Endothelial cell (in vitro differentiated cells): ENCODE measurements at places on chromosomes 13 and 19.

DNA sequence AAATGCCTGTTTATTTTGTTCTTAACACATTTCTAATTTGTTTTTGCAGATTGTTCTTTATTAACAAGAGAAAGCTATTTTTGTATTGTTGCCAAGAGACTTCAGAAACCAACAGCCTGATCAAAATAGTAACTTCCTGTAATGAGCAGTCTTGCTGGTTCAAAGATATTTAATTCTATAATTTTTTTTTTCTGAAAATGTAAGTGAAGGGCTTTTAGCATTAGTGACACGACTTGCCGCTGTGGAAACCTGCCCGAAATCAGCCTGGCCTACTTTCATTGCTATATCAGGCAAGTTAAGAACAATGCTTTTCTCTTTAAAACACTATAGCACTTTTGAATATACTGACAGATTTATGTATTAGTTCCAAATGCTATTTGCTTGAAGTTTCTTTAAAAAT, 374.3 kb downstream of the EFNB2 start:
- DNase-seq, result no peak

- DNase-seq, result no peak
Observed at GRCh38 chr13:47865883-47866282, 135.2 kb downstream of the SUCLA2 start.

GRCh38 chr13:105991622-105992277, 543.7 kb downstream of the EFNB2 start:
- DNase-seq, result no peak

GRCh38 chr19:41911889-41912731, 16.1 kb downstream of the ERFL start:
- no peak for DNase-seq

DNA sequence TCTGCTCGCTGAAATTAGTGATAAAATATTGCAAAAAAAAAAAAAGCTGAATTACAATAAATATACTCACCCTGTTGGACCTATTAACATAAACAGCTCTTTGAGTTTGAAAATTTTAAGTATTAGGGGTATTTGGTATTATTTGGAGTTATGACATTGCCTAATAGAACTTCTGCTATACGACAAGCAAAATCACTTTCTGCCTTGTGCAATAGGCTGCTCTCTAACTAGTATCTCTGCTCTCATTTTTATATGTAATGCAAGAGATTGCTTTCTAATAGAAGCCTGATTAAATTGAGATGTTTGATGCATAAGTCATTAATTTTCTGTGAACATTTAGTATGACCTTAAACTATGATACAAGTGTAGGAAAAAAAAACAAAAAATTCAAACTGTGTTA, 5.3 kb downstream of the RGS9BP start:
- no peak for DNase-seq

DNA sequence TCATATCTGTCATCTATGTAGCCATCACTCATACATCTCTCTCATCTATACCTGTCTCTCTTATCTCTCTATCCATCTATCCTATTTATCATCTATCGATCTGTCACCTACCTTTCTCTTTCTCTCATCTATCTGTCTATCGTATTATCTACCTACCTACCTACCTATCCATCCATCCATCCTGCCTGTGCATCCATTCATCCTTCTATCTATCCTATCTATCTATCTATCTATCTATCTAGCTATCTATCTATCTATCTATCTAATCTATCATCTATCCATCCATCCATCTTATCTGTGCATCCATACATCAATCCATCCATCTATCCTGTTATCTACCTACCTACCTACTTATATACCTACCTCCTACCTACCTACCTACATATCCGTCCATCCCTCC, 44.6 kb upstream of the CYP4F8 start:
- DNase-seq, result no peak

- no peak for DNase-seq
Observed at GRCh38 chr13:95570016-95570415, 17.5 kb downstream of the CLDN10 start.

GRCh38 chr19:18650021-18650390, 13.2 kb downstream of the KLHL26 start:
- DNase-seq, result no peak

GRCh38 chr13:29162638-29163235, 342.6 kb downstream of the MTUS2 start:
- no peak for DNase-seq

- DNase-seq, result no peak
Observed at GRCh38 chr13:32695602-32696250, 109.5 kb downstream of the PDS5B start.

DNA sequence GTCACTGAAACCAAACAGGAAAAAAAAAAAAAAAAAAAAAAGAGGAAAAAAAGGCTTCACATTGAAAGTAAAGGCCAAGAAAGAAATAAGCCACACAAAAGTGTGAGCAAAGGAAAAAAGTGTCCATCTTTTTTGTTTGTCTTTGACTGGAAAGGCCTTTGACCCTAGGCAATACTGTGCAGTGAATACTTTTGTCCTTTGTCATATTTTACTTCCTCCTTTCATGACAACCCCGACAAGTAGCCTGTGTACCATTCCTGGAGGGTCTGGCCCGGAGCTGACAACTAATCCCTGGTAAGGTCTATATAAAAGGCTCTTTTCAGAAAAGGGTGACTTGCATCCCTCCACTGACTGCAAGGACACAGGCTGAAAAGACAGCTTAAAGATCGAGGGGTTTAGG, 12.9 kb upstream of the MICU2 start:
- no peak for DNase-seq

GRCh38 chr19:31303262-31303815, 45.9 kb downstream of the TSHZ3 start:
- DNase-seq, result no peak

DNA sequence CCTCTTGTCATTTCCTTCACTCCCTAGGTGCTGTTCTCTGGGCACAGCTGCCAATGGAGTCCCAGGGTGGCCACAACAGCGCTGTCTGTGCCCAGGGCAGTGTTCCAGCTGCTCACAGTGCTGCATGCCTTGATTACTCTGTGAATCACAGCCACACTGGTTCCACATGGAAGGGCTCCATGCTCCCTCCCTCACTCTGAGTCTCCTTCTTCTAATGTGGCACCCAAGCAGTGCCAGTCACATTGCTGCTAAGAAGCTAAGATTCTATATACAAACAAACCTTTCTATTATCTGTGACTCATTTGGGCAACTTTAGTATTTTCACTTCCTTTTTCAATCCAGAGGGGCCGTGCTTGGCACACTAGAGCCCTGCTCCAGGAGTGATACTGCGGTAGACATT, 248.7 kb downstream of the TDRD3 start:
- no peak for DNase-seq

DNA sequence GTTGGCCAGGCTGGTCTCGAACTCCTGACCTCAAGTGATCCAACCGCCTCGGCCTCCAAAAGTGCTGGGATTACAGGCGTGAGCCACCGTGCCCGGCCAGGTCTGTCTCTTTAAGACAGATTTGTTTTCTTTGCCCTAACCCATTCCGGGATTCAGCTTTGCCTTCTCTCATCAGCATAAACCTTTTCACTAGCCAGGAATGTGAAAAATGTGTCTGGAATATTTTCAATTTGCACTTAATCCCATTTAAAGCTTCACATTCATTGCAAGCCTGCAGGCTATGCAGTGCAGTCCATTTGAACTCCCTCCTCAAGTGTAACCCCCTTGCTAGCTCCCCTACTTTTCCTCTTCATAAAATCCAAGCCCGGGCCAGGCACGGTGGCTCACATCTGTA, 880 bp upstream of the TMEM160 start:
- DNase-seq, result no peak

- DNase-seq, result peak; percentile 33
Observed at GRCh38 chr19:45440873-45441654, 17.3 kb upstream of the ERCC1 start.

DNA sequence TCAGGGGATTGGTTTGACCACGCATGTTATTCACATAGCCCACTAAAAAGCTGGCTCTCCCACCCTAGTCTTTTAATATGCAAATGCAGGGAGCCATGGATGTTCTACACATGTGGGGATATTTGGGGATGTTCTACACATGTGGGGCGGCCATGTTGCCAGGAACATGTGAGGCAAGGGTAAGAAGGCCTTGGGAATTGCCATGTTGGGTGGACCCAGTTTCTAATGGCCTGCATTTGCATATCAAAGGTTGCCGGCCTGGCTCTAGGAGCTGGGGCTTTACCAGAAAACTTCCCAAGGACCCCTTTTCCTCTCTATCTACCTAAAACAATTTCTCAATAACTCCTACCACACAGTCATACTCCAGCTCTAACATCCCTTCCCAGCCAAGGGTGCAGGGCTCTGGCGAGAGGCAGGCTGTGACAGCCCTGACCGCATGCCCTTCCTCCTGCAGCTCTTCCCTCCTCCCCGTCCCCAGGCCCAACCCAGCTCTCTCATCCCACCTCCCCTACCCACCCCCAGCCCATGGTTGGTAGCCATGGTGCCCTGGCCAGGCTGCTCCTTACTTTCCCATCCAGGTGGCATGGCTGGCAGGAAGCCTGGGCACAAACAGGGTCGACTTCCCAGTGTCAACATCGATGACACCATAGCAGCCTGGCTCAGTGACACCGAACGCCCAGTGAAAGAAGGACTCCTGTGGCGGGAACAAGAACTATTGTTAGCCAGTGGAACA, 11.0 kb downstream of the PEPD start:
- no peak for DNase-seq

- no peak for DNase-seq
Observed at GRCh38 chr13:29596064-29596418, 553 bp upstream of the SLC7A1 start.

DNA sequence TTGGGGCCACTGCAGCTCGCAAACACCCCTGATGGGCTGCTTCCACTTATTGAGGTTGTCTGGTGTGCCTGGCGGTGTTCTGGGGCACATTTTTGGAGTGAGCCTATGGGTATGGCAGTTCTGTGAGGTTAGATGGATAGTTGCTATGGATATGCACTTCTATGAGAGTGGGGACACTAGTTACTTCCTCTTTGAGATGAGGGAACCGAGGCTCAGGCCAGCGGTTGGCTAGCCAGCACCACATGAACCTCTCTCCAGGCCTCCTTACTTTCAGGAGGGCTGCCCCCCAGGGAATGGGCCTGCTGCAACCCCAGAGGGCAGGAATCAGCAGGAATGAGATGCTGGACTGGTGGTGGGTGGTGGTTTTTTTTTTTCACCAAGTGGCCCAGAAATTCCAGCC, 13.5 kb upstream of the PRR19 start:
- DNase-seq, result no peak

GRCh38 chr13:20696073-20696472, 7.4 kb upstream of the IL17D start:
- no peak for DNase-seq

DNA sequence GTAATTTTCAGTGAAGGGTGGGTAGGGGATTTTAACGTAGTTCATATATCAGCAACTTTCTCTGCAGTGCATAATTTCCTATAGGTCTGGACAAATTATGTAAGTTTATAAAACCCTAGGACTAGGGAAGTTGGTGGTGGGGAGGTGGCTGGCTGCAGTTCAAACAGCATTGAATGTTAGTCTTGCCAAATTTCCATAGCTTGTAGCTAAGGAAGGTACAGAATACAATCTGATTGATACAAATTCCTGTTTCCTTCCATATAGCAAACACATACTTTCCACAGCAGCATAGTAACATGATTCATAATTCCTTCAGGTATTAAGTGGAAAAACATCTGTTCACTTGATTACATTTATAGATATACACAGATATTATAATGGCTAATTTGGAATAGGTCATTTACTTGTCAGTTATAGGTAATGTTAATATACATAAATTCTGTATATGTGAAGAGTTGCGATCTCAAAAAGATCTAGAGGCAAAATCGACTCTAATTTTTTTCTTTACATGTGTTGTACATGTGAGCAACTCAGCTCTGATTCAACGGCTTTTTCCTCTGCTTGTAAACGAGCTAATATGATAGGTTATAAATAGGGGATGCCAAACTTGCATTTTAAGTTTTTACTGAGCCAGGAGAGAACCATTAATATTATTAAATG, 233.4 kb upstream of the CSNK1A1L start:
- DNase-seq, result no peak

DNA sequence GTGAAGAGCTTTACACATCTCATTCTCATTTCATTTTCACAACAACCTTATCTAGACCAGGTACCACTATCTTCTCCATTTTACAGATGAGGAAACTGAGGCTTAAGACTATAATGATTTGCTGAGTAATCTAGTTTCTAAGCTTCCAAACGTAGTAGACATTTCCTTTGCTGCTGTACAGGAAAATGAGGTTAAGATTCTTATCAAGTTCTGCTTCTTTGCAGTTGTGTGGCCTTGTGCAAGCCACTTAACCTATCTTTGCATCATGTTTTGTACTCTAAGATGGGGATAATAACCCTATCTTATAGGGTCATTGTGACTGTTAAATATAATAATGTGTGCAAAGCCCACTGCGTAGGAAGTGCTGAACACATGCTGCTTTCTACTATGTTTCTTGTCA, 307.9 kb downstream of the HS6ST3 start:
- DNase-seq, result no peak

GRCh38 chr13:44769686-44770085, 193.6 kb upstream of the TSC22D1 start:
- DNase-seq, result no peak

- DNase-seq, result peak; percentile 76
Observed at GRCh38 chr19:29873024-29873800, 61.4 kb downstream of the CCNE1 start.

- peak; percentile 32 for DNase-seq
Observed at GRCh38 chr19:5547881-5548280, 19.9 kb downstream of the TINCR start.

DNA sequence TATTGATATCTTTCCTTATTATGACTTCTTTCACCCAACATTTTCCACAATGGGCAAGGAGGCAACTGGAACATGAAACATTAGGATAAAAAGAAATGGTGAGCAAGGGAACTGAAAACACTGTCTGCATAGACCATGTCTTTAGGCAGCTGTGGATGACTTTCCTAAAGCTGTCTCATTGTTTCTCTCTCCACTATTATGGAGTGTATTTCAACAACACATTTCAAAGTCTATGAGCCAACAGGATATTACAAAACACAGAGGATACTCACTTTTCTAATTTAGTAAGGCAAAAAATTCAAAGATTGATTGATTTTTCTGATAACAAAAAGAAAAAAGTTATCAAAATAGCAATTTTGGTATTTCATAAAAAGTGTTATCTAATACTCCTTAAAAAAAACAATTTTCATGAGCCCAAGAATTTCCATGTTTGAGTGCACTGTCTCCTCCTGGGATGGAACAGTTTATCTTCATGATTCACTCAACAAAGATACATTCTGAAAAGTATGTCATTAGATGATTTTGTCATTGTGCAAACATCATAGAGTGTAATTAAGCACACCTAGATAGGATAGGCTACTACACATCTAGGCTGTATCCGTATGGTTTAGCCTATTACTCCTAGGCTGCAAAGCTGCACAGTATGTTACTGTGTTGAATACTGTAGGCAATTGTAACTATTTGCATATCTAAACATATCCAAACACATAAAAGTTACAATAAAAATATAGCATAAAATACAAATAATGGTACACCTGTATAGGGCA, 1568.4 kb downstream of the SLITRK5 start:
- no peak for DNase-seq
